Vagina (tissue), 2 donors: ENCODE measurements at places on chromosomes 7 and 10. TPM values are rescaled to one million over a fixed set of nuclear protein-coding genes. Genes with fewer than 3 reads are reported as not detected.

The COL17A1 gene
- 149 TPM for total RNA-seq

The DEPP1 gene
- total RNA-seq = 155 TPM

DNA sequence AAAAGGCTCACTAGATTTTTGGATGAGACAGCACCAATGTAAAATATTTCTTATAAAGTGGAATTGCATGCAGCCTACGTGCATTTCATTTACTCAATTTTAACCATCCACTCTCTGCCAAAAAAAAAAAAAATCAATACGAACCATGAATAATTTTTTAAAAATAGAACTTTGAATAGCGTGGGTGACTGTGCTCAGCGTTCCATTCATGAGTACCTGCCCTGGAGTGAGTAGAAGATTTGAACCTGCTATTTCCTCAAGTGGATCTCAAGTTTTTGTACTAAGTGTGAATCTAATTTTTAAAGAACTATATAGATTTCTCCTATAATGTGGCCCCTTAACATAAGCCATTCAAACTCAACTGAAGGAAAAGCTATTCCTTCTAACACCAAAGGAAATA lies 105.3 kb downstream of the ARHGAP12 start:
- no peak for DNase-seq

DNA sequence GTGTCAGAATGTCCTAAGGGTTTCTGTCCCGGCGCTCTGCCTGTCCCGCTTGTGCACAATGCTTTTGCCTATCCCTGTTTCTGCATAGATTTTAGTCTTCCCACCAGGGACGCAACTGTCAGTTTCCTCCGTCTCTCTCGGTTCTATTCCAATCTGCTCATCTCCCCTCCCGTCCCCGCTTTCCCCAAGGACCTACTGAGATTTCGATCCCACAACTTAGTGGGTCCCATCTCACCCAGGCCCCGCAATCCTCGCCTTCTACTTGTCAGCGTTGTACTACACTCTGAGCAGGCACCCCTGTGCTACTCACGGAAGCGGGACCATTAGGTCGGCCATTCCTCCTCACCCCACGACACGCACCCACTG lies 519 bp upstream of the ZNF655 start:
- DNase-seq = no peak

DNA sequence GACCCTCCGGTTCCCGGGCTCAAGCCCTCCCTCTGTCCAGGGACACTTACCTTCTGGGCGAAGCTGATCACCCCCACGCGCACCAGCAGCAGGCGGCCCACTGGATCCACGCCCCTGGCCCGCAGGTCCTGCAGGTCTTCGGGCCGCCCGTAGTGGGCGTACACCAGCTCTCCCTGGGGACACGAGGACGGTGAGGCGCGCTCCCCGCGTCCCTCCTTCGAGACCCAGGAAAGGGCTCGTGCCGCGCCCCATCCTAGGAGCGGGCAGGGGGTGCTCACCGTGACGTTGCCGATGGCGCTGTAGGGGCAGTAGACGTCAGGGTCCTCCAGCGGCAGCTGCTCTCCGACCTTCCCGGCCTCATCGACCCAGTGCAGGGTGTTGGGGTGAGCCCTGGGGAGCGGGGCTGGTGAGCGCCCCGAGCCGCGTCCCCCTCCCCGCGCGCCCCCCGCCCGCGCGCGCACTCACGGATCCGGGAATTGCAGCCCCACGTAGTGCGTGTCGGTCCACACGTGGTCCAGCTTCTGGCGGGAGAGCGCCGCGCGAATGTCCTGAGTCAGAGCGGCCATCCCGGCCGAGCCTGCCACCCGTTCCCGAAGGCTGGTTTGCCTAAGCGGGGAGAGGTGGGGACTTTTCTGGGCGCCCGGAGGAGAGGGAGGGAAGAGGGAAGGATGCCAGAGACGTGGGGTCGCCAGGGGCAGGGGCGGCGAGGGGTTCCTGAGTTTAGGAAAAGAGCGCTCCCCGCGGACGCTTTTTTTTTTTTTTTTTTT lies 8.2 kb downstream of the TFR2 start:
- DNase-seq = no peak

- DNase-seq = no peak
Measured at GRCh38 chr7:134197345-134197744, 70.2 kb downstream of the LRGUK start.

- no peak for DNase-seq
Measured at GRCh38 chr7:74010407-74010806, 17.6 kb upstream of the ELN start.

DNA sequence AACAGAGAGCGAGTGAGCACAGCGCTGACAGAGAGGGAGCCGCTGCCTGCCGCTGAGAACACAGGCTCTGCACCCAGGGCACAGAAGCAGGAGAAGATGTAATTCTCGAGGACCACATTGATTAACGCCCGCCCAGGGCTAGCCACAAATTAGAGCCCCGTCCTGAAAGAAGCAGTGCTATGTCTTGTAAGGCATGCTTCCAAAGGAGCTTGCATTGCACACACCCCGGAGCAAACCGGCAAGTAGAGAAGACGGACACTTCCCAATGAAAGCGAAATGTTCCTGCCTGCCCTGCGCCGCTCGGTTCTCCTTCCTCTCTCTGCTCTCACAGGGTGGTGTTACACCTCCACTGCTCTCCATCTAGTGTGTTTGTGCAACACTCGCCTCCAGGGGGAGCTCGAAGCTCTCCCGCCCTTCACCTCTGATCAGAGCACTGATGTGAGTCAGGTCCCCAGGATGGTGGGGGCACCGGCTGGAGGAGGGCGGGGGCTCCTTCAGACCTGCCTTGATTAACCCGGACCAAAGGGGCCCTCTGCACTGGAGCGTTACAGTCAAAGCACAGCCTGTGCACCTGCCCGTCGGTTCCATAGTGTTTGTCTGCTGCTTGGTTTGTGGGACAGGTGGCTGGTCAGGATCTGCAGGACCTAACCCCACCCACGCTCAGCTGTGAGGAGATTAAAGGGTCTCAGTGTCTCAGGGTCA lies 316.5 kb downstream of the ADARB2 start:
- DNase-seq = peak; percentile 43

DNA sequence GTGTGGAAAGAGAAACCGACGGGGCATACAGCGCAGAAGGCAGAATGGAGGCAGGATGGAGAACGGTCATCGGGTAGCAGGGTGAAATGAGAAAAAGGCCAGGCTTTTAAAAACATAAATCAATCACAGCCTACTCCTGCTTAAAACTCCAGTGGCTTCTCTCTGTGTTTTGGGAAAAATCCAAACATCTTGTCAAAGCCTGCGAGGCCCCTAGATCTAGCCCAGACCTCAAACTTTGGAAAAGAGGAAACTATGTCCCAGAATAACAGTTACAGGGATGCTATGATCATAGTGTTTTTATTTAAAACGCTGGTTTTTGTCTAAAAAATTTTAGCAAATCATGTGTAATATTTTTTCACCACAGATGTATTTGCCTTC lies 41.1 kb downstream of the PPP1R3C start:
- DNase-seq = no peak

DNA sequence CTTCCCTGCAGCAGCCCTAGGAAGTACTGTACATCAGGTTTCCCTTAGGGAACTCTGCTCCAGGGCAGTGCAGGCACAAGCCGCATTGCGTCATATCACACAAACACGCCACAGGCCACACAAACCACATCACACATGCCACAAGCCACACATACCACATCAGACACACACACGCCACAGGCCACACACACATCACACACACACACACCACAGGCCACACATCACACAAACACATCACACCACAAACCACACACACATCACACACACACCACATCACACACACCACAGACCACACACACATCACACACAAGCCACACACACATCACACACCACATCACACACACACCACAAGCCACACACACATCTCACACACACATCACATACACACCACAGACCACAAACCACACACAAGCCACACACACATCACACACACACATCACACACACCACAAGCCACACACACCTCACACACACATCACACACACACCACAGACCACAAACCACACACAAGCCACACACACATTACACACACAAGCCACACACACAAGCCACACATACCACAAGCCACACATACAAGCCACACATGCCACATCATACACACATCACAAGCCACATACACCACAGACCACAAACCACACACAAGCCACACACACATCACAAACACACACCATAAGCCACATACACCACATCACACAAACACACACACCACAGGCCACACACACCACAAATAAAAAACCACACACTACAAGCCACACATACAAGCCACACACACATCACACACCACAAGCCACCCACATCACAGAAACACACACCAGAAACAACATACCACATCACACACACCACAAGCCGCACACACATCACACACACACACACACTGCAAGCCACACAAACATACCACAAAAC lies 53.4 kb downstream of the TMEM209 start:
- DNase-seq = no peak

GRCh38 chr7:13551503-13551902 lies 438.0 kb downstream of the ETV1 start:
- no peak for DNase-seq

DNA sequence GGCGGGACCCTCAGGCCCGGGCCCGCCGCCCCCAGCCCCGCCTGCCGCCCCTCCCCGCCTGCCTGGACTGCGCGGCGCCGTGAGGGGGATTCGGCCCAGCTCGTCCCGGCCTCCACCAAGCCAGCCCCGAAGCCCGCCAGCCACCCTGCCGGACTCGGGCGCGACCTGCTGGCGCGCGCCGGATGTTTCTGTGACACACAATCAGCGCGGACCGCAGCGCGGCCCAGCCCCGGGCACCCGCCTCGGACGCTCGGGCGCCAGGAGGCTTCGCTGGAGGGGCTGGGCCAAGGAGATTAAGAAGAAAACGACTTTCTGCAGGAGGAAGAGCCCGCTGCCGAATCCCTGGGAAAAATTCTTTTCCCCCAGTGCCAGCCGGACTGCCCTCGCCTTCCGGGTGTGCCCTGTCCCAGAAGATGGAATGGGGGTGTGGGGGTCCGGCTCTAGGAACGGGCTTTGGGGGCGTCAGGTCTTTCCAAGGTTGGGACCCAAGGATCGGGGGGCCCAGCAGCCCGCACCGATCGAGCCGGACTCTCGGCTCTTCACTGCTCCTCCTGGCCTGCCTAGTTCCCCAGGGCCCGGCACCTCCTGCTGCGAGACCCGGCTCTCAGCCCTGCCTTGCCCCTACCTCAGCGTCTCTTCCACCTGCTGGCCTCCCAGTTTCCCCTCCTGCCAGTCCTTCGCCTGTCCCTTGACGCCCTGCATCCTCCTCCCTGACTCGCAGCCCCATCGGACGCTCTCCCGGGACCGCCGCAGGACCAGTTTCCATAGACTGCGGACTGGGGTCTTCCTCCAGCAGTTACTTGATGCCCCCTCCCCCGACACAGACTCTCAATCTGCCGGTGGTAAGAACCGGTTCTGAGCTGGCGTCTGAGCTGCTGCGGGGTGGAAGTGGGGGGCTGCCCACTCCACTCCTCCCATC lies 82.7 kb downstream of the PAX2 start:
- no peak for DNase-seq

DNA sequence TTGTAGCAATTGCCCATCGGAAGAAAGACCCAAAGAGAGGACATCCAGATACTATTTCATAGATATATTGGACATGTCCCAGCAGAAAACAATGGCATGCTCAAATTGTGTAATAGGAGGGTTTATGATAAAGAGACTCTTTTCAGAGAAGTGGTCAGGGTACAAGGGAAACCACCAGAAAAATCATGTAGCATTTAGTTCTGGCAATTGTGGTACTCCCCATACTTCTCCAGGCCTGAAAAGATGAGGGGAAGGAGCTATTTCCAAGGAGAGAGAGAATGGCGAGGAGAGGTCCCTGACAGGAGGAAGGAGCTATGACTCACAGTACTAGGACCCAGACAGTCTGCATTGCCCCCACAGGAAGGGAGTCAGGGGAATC lies 68.4 kb upstream of the ADO start:
- no peak for DNase-seq

DNA sequence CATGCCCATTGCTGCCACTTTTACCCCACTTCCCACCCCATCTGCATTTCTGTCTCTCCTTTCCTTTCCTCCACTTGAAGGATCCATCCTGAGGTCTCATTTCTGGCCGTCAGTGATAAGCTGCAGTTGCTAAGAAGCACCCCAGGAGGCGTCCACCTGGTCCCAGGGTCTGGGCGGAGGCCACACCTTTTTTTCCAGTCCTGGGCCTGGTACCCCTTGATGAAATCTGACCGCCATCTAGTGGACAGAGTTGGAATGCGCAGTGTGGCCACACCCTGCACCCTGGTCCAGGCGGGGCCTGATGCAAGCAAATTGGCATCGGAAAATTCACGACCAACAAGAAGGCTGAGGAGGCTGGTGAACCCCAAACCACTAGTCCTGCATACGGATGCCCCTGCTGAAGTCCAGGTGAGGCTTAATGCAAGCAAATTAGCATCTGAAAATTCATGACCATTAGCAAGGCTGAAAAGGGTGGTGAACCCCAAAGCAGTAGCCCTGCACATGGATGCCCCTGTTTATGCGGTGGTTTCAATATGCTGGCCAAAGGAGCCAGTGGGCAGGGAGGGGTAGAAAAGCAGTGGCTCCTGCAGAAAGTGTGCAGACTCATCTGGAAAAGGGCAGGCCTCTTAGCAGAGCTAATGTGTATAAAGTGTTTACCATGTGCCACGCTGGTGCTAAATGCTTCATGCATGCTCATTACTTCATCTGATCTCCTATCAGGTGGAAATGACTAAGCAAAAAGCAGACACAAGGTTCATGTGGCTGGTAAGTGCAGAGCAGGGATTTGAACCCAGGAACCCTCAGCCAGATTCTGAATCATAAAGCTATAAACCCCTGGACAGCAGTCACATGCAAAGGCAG lies 43.2 kb downstream of the GPAM start:
- DNase-seq = peak; percentile 83

GRCh38 chr7:156096771-156097538 lies 284.7 kb upstream of the SHH start:
- DNase-seq = no peak

DNA sequence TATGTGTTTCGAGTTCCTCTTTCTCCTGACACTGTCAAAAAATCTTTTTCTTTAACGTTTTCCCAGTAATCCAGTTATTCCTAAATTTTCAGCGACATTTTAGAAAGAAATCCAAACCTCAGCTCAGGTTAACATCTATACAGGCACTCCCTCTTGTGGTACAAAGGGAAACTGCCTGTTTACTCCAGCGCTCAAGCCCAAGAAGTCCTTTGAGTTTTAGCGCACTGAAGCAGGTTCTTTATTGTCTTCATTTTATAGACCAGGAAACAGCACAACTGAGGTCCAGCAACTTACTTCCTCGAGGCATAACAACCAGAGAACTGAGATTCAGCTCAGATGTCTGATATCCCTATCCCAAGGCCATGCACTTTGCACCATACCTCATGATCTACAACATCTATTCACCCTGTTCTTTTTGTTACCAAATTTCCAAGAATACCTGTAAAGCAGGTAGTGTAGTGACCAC lies 287.2 kb upstream of the MKLN1 start:
- DNase-seq = no peak

- no peak for DNase-seq
Measured at GRCh38 chr7:74018246-74018895, 9.6 kb upstream of the ELN start.

DNA sequence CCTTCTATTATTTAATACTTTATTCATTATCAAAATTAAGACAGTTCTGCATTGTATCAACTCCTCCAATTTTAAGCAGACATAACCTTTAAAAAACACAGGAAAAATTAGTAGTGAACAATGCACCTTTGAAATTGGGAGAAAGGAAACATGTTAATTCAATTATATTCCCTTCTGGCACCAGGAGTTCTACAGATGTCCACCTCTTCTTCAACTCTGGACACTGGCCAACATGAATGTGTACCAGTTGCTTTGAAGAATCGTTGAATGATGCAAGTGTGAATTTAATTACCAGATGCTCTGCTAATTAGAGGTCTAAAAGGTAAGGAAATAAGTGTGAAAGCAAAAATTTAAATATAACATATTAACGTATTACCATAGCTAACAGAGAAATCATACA lies 206.7 kb upstream of the IGFBP3 start:
- DNase-seq = no peak

- no peak for DNase-seq
Measured at GRCh38 chr7:77808517-77808916, 9.9 kb downstream of the PHTF2 start.
